ENCODE measurements at places on chromosomes 3 and 15. TPM values are rescaled to one million over a fixed set of nuclear protein-coding genes. Genes with fewer than 3 reads are reported as not detected.

The TLR9 gene
- total RNA-seq = not detected

The RAD51 gene
- total RNA-seq = 5.1 TPM

The ITIH1 gene
- total RNA-seq = not detected

The GOLGA8K gene
- total RNA-seq = not detected

The MFSD1 gene
- 177 TPM for total RNA-seq

The SLC35G2 gene
- total RNA-seq = 11.6 TPM

The PLA2G4E gene
- total RNA-seq = not detected

The MKRN3 gene
- 0.13 TPM for total RNA-seq

The PATL2 gene
- total RNA-seq = not detected

The FILIP1L gene
- 45.0 TPM for total RNA-seq

DNA sequence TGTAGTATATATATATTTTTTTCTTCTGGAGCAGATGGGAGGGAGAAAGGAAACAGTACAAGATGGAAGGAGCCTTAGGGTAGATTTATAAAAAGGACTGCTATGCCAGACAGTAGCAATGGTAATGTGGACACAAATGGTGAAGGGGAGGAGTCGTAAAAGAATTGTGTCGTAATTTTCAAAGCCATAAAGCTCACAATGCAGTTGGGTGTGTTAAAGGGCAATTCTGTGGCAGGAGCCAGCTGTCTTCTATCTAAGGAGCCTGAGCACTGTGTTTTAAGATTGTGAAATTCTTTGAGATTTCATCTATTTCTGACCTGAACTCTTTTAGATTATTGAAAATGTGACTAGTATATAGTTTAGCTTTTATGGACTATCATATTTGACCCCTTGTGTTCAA is 58.9 kb downstream of the CNOT10 start:
- DNase-seq = peak; percentile 16

GRCh38 chr3:166351461-166351860 is 514.2 kb upstream of the BCHE start:
- no peak for DNase-seq

DNA sequence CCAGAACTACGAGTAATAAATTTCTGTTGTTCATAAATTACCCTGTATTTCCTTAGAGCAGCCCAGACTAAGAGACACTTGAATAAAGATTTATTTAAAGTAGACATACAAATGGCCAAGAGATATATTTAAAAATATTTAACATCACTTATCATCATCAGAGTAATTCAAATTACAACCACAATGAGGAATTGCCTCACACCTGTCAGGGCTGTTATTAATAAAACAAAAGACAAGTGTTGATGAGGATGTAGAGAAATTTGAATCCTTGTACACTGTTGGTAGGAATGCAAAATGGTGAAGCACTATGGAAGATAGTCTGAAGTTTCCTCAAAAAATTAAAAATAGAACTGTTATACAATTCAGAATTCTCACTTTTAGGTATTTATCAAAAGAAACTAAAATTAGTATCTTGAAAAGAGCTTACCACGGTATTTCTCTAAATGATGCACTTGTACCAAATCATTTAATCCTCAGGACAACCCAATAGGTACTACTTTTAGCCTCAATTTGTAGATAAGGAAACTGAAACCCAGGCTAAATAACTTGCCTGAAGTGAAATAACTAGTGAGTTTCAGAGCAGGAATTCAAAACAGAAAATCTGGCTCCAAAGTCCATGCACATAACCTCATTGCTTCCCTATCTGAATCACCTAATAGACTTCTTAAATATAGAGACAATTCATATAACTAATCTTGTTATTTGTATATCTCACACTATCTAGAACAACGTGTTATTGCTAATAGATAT is 69.4 kb downstream of the ZBTB20 start:
- no peak for DNase-seq

- DNase-seq = no peak
These were observed 791.3 kb upstream of the LMCD1 start for GRCh38 chr3:7710284-7710683.

DNA sequence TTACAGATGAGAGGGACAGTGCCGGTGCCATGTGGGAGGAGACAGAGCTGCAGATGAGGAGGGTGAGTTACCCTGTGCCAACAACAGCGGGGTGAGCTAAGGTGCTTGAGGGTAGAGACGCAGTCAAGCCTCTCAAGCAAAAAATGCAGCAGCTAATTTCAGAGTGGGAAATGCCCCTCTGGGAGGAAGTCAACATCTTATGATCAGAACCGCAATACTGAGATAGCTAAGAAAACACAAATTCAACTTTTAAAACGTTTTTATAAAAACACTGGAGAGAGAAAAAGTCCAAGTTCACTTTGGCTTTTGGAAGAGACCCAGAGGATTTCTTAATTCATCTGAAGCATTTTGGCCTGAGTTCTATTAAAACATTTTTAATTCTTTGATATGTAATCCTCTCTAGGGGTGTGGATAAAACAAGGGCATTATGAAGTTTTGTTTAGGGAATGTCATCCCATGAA is 319.2 kb downstream of the SLC9A9 start:
- peak; percentile 34 for DNase-seq

GRCh38 chr3:41710646-41711388 is 251.1 kb downstream of the ULK4 start:
- DNase-seq = peak; percentile 80

- no peak for DNase-seq
These were observed 7.7 kb downstream of the COL8A1 start for GRCh38 chr3:99646107-99646435.

DNA sequence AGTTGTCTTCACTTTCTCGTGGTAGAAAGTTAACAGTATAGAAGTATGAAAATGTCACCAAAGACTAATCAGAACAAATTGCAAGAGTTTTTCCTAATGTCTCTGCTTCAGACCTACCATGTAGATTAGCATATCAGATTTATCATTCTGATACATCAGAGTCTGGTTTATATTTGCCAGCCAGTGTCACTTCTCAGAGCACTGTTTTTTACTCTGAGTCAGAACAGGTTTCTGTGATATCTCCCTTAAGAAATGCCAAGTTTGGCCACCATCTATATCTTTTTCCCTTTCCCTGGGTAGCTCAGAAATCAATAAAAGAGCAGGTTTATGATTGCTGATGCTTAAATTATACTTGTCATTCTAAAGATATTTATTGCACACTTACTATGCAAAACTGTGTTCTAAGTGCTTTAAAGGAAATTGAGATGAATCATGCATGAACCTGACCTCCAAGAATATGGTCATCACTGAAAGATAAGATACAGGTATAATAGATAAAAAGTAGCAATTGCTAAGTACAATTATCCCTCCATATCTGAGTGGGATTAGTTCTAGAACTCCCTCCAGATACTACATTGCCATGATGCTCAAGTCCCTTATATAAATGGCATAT is 672.7 kb upstream of the NAALADL2 start:
- DNase-seq = no peak

- DNase-seq = no peak
These were observed 65.5 kb downstream of the ARHGAP31 start for GRCh38 chr3:119359476-119360326.

DNA sequence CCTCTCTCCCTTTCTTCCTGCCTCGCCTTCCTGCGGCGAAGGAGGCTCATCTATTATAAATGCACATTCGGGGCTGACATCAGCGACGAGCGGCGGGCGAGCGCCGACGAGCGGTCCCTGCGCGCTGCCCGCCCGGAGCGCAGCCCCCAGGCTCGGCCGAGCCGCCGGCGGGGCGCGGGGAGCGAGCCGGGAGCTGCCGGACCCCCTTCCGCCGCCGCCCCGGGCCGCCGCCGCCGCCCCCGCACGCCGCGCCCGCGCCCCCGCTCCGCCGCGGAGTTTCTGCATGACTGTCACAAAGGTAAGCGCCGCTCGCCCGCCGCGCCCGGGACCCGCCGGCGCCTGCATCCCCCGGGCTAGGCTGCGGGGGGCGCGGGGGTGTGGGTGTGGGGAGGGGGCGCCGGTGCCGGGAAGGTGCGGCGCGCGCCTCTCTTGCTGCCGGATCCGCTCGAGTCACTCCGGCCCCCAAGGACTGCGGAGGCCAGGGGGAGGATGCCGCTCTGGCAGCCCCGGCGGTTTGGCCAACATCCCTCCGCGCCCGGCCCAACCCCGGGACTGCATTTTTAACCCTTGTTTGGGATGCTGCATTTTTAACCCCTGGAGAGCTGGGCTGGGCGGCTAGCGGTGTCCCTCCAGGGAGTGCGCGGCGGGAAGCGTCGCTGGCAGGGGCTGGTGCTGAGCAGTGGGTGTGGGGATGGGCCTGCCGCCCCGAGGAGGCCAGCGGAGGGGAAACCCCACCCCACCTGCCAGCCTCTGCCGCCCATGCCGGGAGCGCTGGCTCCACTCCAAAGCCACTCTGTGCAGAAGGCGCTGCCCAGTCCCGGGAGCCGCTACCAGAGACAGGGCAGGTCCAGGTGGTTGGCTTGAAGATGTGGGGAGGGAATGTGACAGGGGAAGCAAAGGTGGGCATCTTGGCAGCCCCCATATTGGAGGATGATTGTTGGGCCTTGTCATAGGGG is at the start of gene CORO2B:
TSS of gene CORO2B (plus strand) at position 14 of the 956 bp plus-strand sequence. CDS start at position 284, 270 bp downstream.
- peak; percentile 65 for DNase-seq

GRCh38 chr3:181497358-181497757 is 214.4 kb upstream of the SOX2 start:
- no peak for DNase-seq

DNA sequence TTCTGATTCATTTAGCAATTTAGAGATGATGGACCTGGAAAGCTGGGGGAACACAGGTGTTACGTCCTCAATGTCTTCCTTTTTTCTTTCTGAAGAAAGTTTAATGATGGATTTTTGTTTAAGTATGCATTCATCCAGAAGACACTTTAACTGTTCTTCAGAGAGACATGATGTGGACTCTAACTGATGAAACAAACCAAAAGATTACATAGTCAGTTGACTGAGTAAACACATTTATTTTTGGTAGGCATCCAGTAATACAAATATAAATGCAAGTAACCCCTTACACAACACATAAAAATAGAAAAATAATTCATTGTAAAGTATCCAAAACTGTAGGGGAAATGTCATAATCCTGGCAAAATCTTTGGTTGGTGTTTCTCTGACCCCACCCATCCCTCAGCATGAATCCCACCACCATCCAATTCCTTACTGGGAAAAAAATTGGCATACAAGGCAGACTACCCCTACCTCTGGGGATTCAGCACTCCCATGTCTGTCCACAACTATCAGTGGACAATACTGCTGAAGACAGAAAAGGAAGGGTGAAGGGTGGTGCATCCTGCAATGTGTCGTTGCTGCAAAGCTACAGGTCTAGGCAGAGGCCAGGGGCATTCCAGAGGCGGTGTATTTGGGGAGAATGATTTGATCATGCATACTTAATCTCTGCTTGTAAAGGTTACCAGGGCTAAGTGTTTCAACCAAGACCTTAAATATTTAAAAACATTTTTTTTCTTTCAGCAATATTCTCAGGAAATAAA is 37.4 kb downstream of the THBS1 start:
- DNase-seq = no peak

- no peak for DNase-seq
These were observed 2.2 kb upstream of the FAM240A start for GRCh38 chr3:46609944-46610722.

DNA sequence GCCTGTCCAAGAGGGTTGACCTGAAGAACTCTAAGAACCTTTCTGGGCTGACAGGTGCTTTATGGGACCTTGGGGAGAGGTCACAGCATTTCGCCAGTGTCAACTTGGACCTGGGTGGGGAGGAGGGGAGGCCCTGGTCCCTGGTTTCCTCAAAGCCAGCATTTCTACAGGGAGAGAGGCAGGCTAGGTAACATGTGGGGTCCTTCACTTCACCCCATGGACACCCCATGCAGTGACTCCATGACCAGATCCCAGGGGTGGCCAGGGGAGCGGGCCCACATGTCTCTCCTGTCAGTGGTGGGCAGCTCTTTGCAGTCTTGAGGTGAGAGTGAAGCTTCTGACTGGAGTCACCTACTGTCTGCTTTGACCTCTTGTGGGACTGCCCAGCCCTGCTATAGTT is 35.8 kb downstream of the GOLGA6L10 start:
- DNase-seq = no peak

DNA sequence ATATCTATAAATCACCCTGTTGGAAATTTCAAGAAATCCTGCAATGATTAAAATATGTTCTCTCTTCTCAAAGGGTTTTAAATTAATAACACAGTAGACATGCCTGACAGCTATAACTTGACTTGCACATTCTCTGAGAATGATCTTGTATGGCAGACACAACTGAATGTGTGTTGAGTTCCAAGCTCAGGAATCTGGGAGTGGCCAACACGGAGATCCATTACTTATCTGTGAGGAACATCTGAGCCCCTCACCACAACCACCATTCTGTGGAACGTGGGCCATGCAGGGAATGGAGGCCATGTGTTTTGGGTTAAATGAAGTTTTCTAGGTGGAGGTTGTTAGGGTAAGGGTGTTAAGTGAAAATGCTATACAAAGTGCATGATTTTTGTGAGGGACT is 105.3 kb upstream of the CHMP2B start:
- no peak for DNase-seq

GRCh38 chr3:144200466-144200865 is 228.8 kb downstream of the DIPK2A start:
- no peak for DNase-seq

GRCh38 chr15:53759411-53759931 is at the start of gene WDR72:
TSS of gene WDR72 (minus strand) at chr15:53759663. CDS start at chr15:53733149, 26,514 bp downstream.
- DNase-seq = no peak

DNA sequence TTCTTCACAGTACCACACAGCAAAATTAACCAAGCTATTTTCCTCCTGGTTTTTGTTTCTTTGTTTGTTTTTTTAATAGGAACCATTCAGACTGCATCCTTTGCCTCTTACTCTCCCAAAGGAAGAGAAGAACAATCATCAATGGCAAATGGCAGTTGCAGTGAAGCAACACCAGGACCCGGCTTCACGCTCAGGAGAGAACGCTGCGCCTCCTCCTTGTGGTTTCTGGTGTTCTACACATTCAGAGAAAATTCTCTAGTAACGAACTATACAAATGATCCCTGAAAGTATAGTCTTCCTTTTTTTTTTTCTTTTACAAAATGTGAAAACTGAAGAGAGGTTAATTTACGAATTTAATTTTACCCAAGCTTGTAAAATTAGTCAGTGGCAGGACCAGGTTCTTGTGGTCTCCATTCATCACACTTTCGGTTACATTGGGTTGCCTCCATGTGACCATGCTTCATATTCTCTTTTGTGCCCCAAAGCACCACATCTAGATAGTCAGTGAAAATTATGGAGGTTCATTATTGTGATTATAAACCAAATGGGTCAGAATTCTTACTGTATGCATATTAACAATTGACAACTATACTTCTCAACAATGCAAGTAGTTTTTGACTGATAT is 10.6 kb upstream of the MINDY2 start:
- no peak for DNase-seq

GRCh38 chr3:101203411-101203810 is 117.0 kb downstream of the IMPG2 start:
- peak; percentile 52 for DNase-seq

GRCh38 chr3:158679547-158680000 is 7.1 kb upstream of the LXN start:
- DNase-seq = peak; percentile 60

DNA sequence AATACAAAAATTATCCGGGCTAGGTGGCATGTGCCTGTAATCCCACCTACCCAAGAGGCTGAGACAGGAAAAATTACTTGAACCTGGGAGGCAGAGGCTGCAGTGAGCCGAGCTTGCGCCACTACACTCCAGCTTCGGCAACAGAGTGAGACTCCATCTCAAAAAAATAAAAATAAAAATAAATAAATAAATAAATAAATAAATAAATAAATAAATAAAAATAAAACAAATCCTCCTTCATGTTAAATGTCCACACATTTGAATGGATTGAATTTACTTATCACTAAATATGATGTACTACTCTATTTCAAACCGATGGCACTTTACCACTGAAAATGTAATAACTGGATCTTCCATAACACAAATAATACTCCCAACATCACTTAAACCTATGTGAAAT is 36.3 kb downstream of the ZBTB20 start:
- DNase-seq = no peak

GRCh38 chr15:20340331-20340811 is 201.2 kb downstream of the GOLGA6L6 start:
- DNase-seq = no peak

GRCh38 chr15:63595688-63596087 is 1.5 kb upstream of the FBXL22 start:
- no peak for DNase-seq
